EH (cell line): ENCODE measurements at places on chromosomes 4 and X.

GRCh38 chrX:12360383-12360782 lies 222.1 kb downstream of the FRMPD4 start:
- peak; percentile 82 for DNase-seq

- peak; percentile 62 for DNase-seq
These were observed 129.3 kb upstream of the FAM9B start for GRCh38 chrX:9163214-9163709.

GRCh38 chr4:8189551-8190466 lies 9.3 kb upstream of the SH3TC1 start:
- no peak for DNase-seq

- DNase-seq, result peak; percentile 26
These were observed 598.1 kb upstream of the MAGEB2 start for GRCh38 chrX:29617276-29617675.

DNA sequence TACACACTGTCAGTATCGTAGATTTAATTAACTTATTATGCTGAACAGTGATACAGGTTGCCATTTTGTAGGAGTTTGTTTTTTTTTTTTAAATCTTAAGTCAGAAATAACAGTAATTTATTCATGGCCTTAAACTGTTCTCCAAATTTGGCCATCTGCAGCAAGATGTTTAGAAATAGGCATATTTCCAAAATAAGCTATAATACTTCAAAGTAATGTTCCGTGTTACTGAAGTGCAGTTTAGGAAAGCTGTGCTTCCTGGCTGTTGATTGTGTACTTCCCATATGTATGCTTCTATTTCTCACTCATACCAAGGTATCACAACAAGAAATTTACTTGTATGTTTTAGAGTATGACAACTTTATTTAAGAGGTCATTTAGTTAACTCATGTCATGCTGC lies 28.9 kb downstream of the CPEB2 start:
- no peak for DNase-seq

DNA sequence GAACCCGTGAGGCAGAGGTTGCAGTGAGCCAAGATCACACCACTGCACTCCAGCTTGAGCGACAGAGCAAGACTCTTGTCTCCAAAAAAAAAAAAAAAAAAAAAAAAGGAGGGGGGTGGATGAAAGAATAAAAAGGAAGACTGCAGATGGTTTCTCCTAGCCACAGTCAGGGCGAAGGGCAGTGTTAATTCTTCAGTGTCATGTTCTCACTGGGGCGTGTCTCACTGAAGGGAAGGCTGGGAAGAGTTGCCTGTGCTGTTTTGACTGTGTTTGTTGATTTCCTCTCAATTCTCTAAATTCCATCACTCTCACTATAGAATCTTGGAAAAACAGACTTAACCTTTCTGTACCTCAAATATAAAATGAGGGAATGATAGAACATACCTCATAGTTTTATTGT lies 71.6 kb upstream of the DHX15 start:
- DNase-seq, result no peak
